ENCODE measurements at places on chromosomes 5 and 9.

DNA sequence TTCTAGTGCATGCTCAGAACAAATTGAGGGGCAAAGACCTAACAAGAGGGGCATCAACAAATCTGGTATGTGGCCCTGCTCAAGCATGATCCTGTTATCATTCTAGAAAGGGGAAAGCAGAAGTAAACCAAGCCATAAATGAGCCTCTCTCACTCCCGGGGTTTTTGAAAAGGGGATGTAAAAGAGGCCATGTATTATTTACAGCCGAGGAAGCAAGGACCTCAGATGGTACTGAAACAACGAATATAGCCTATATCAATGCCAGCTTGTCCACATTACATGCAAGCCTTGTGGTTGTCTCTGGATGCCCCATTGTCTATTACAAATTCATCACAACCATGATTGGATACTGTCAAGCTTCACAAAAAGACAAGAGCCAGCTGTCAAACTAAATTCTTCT, 211.3 kb downstream of the DCP2 start:
- no peak for DNase-seq

DNA sequence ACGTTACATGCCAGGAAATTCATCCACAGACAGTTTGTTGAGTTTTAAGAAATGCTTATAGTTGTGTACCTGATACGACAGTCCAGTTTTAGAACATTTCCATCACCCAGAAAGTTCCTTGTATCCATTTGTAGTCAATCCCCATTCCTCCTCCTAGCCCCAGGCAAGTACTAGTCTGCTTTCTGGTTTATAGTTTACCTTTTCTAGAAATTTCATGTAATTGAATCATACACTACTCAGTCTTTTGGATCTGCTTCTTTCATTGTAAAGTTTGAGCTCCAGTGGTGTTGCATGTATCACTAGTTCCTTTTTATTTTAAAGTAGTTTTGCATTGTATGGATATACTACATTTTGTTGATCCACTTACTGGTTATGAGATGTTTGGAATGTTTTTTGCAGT, 291.2 kb downstream of the AOPEP start:
- DNase-seq: no peak

DNA sequence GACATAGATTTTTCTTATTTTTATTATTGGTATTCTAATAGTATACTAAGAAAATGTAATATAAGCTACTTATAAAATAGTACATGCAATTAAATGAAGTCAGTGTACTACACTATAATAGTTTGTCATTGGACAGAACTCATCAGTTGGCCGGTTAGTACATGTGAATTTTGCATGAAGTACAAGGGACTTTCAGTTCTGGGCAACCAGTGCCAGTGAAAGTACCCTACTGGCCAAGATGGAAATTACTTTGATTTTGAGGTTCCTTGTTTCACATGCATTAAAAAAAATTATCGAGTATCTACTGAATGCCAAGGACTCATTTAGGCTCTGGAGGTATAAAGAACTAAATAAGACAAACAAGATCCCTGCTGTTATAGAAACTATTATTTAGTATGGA, 213.4 kb upstream of the ELL2 start:
- no peak for DNase-seq

DNA sequence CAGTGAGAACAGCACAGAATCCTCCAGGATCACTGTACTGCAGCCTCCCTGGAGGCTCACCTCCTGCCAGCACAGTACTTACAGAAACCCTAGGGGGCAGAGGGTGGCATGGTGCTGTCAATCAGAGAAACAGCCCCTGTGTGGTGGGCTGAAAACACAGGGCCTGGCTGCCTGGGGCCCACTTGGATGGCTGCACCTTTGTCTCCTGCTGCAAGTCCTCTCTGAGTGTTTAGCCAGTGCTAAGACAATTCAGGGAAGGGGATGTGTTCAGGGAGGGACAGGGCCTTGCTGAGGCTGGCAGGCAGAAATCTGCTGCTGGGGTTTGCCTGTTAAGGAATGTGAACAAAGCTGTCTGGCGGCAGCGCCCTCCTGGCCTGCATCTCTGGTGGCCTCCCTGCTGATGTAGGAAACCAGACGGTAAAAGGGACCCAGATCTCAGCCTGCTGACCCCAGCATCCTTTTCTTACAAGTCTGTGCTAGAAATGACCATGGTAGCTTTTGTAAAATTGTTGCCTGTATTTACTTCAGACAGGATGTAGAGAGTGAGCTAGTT, 39.5 kb downstream of the PRRC2B start:
- no peak for DNase-seq

- DNase-seq: no peak
These were observed 113.6 kb upstream of the ADRA1B start for GRCh38 chr5:159802661-159803060.

DNA sequence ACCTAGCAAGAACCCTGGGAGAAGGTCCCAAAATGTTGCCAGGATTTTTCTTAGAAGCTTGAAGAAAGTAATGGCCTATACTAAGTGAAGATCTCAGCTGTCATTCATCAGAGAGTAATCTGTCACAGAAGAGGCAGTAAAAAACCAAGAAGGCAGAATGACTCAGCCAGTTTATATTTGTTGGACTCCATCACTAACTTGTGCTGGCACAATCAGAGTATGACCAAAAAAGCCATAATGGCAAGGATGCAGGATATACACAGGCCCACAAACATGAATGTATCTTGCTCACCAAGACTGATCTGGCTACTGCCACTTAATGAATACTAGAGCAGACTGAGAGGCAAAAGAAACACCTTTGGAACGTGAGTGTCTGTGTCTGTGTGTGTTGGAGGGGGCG, 104.0 kb upstream of the POU5F2 start:
- no peak for DNase-seq

DNA sequence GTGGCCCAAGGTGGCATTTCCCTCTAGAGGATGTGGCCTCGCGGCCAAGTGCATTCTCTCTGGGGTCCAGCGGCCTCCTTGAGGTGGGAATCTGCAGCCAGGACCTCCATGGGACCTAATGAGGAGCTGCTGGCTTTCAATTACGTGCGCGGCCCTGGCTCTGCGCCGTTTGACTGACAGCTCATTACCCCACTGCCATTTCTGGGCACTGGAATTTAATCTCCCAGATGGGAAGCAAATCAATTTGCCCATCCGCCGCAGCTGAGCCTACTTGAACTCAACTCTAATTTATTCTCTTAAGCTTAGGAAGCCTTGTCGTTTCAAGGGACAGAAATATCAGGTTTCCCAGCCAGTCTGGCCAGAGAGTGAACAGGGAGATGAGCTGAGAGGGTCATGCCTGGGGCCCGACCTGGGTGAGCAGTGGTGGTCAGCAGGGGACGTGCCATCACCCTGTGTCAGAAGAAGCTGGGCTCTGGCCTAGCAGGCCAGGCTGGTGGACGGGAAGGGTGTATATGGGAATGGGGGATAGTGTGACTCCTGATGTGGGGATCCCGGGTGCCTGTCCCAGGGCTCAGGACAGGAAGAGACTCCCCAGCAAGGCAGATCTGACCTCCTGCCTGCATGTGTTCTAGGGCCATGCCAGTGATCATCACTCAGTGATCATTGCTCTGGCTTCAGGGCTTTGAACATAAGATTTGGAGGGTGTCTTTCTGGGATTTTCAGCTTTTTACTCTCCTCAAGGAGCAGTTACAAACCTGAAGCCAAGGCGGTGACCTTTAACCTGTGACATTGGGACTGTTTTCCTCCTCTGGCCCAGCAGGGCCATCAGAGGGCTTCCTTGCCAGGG, 69.7 kb downstream of the MACROH2A1 start:
- no peak for DNase-seq

DNA sequence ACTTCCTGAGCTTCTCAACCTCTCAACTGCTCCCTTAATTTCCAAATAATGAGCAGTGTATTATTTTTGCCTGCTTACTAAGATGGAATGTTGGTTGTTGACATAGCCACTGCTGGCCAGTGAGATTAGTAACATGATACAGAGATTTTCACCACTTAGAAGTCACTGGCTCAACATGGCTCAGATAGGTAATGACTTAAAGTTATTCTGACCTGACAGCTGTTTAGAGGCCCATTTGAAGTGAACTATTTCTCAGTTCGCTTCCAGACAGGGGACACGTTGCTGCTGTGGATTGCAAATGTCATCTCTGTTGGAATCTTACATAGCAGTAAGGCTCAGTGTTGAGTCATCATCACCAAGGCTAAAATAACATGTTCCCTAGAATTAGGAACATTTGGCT, 490.2 kb downstream of the TLE4 start:
- no peak for DNase-seq

- peak; percentile 49 for DNase-seq
These were observed 559.2 kb downstream of the PSAT1 start for GRCh38 chr9:78856144-78856543.
